ENCODE measurements at places on chromosomes 4 and X.

DNA sequence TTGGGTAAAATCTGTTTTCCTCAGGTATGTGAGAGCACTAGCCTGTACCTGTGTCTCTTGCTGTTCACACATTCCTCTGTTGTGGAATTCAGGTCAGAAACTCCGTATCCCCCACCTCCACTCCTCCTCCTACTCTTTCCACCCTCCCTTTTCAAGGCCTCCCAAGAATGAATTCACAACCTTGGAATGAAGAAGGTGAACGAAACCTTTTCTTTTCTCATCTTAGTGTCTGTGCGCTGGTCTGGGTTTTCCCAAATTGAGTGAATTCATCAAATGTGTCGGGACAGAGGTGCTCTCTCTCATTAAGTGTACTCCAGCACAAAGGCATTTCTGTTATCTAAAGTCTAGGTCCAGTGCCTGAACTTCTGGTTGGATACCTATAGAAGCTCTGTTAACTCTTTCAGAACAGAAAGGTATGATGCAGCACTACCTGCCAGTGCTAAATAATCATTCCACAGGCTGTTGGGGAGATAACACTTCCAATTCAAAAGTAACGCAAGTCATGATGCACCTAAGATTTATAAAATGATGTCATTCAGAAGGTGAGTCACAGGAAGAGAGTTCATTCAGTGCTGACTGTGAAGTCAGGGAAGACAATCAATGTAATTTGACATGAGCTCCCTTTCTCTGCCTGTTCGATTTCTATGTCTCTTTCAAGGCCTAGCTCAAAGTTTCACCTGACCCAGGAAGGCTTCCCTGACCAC is 41.9 kb downstream of the COL4A6 start:
- no peak for DNase-seq

DNA sequence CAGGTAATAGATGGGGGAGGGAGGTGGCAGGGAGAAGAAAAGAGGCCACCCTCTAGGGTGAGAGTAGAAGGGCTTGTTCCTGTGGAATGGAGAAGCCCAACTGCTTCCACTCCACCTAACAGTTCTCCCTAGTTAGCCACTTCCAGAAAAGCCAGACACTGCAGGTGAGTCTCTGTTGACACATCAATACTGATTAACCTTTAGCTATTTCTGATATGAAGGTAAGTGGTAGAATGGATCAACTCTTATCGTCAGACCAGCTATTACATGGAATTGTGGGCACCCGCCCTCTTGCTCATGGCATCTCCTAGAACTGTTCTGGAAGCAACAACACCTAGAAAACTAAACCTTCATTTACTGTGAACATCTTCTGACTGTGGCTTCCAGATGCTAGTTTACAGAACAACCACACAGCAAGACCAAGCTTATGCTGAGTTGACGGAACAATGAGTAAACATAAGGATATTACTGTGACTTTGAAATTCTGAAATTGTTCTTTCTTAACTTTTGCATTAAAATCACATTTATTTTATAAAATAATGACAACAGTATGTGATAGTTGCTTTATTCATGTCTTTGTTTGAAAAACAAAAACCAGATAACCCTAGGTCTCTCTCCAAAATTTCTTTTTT is 44.7 kb downstream of the ANXA3 start:
- DNase-seq, result no peak

DNA sequence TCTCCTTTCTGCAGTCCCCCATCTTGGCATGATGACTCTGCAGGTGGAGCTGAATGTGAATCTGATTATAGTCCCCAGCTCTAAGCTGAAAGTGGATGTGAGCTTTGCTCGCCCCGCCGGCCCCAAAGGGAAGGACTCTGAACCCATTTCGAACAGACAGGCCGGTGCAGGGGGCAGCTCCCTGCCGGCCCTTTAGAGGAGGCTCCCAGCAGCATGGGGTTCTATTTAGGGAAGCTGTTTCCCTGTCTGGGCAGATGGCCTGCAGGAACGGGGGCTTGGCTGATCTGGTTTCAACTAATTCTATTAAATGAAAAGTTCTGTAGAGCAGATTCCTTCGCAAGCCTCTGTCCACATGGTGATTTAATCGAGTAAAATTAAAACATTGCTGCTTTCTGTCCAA is 104.8 kb upstream of the MSX1 start:
- DNase-seq, result no peak

GRCh38 chrX:76453737-76454406 is 26.4 kb downstream of the MAGEE1 start:
- DNase-seq, result no peak

GRCh38 chr4:10371869-10372471 is 85.3 kb downstream of the ZNF518B start:
- DNase-seq, result no peak

- DNase-seq, result no peak
Observed at GRCh38 chrX:40184968-40185367, 87.2 kb upstream of the BCOR start.

DNA sequence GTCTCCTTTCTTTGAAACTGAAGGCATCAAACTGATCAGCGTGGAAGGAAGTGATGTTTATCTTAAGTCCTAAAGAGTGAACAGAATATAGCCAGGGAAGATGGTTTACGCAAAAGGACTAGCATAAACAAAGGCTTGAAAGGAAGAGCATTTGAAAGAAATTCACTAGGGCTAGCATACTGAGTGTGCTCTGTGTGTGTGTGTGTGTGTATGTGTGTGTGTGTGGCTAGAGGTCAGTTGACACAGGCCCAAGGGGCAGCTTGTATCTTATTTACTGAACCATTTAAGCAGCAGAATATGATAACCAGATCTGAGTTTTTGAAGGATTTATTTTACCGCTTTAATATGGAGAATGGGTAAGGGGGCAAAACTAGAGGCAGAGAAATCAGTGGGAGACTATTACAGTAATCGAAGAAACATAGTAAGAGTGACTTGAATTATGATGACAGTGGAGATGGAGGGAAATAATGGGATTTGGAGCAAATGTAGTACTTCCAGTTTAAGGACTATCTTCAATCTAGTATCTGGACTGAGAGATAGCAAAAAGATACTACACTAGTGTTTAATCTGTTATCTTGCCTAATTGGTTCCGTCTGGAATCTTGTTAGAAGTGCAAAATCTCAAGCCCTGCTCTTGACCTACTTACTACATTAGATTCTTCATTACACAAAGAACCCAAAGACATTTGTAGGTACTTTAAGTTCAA is 36.9 kb downstream of the CEP44 start:
- no peak for DNase-seq

DNA sequence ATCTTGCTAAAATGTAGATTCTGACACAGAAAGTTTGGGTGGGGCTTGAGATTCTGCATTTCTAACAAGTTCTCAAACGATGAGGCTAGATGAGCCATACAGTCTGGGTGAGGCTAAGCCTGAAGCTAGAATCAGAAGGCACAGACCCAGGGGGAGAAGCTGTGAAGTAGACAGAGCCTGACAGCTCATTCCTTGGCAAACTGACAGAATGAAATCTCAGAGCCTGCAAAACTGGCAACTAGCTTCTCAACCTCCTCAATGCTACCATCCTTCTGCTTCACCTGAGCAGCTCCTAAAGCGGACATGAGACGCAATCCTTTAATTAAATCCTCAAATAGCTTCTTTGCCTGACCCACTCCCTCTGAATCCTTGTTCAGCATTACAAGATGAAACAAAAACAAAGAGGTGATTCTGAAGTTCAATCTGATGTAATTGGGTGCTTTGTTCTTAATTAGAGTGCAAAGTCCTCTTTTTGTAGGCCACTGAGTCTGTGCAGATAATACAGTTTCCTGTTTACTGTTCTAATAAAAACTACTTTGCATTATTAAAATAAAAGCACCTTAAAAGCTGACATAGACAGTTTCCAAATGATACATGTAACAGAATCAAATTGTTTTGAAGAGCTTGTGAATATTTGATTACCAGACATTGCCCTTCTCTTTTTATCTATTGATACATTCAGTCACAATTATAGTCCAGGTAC is 71.0 kb upstream of the BMP2K start:
- peak; percentile 61 for DNase-seq

DNA sequence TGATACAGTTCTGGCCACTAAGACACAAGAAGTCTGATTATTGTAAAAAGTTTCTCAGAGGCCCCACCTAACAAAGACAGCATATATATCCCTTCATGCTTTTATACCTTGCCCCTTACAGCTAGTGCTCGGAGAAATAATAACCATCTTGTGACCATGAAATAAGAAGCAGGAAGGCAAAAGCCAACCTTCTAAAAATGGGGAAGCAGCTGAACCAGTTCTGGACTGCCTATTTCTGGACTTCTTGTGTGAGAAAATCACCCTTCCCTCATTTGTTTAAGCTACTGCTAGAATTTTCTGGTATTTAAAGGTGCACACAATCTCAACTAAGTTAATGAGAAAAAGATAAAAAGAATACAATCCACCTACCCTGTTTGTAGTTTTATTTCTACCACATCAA is 87.5 kb downstream of the CNOT6L start:
- DNase-seq, result no peak

DNA sequence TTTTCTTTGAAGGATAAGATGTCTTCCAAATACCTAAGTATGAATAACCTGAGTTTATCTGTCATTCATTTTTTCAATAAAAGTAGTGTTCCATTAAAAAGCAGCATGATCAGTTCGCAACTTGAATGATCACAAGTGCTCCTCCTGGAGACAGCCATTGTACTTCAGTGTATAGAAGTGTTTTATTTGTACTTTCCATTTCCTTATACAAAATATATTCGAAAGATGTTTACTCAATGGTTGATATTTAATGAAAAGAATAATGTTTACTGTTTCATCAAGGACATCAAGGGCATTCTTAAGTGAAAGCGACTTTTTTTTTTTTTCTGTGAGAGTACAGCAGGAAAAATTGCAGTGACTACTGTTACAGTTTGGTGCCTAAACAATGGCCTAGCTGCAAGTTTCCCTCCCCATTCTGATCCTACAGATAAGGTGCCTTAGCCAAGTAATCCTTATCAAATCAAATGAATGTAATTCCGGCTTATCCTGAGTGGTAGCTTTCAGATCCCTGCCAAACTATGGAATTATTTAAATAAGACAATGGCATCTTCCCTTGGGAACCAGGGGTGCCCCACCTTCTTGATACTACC is 69.0 kb upstream of the IL15 start:
- DNase-seq, result no peak

DNA sequence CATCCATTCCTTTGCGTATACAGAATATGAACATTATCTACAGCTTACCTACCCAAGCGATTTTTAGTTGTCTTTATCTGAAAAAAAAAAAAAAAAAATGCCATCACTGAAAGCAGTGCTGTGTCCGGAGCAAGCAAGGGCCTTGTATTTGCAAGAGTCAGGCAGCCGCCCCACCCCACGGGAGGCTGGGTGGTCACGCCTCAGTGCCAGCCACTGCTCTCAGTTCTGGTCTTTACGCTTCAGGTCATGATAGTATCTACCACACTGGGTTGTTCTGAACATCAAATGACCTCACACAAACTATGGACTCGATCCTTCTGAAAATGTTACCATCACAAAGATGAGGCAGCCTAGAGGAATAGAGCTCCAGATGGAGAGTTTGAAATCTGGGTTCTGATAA is 62.7 kb upstream of the HELT start:
- no peak for DNase-seq

DNA sequence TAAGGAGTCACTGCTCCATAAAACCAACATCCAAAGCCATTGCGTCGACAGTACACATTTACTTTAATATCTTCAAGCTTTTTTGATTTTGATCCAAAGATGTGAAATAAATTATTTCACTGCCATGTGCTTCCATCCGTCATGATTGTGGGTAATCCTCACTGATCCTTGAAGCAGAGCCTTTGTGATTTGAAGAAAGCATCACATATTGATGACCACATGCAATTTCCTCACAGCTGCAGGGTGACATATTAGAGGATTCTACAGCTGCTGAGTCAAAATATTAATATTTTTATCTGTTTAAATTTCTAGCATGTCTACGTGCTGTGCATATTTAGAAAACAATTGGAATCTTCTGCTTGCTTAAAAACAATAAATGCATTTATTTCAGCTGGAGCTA is 196.8 kb upstream of the ANXA3 start:
- no peak for DNase-seq

- DNase-seq, result no peak
Observed at GRCh38 chr4:11397819-11398610, 30.7 kb downstream of the HS3ST1 start.

DNA sequence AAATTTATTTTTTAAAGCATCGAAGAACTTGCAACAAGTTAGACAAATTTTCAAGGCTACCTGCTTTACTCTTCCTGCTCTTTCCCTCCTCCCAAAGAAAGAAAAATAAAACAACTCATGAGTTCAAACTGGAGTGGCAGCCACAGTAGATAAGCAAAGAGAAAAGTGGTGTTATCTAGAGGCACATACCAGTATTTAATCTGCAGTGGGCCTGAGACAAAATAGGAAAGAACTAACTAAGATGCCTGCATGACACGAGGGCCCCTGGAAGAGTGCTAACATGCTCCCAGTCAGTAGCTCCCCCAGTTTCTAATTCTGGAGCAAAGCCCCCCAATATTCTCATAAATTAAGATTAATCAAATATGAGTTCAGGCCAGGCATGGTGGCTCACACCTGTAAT is 7.9 kb downstream of the ARL9 start:
- no peak for DNase-seq
